Activated CD4-positive, CD25-positive, alpha-beta regulatory T cell (primary cell): ENCODE measurements at places on chromosomes 4 and X.

DNA sequence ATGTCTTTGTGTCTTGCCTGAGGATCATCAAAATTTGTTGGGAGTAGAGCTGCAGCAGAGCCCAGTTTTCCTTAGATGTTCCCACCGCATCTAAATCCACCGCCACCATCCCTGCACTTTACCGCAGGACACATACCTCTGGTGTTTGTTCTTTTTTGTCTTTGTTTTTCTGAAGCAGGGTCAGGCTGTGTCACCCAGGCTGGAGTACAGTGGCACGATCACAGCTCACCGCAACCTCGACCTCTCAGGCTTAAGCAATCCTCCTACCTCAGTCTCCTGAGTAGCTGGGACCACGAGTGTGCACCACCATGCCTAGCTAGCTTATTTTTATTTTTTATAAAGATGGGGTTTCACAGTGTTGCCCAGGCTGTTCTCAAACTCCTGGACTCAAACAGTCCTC is 4.6 kb downstream of the ENOPH1 start:
- DNase-seq, result no peak

GRCh38 chr4:24850674-24851073 is 55.3 kb downstream of the SOD3 start:
- no peak for DNase-seq

- no peak for DNase-seq
Measured at GRCh38 chr4:123589301-123589700, 192.7 kb downstream of the SPRY1 start.

DNA sequence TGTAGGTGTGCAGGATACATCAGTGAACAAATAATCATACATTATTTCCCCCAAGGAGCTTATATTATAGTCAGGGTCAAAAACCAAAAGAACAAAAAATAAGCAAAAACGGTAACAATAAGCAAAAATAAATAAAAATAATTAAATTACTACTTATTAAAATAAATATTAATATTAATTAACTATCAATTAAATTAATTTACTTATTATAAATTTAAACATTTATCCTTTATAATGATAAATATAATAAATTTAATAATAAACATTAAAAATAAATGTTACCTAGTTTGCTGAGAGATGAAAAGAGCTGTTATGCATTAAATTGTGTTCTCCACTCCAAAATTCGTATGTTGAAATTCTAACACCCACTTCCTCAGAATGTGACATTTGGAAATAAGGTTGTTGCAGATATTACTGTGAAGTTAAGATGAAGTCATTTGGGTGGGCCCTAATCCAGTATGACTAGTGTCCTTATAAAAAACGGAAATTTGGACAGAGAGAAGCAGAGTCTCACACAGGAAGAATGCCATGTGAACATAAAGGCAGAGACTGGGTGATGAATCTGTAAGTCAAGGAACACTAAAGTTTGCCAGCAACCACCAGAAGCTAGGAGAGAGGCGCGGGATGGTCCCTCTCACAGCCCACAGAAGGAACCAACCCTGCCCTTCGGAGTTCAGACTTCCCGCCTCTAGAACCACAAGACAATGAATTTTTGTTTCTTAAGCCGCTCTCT is 67.2 kb upstream of the IBSP start:
- no peak for DNase-seq

- DNase-seq, result no peak
Measured at GRCh38 chrX:53594354-53594753, 92.2 kb downstream of the HUWE1 start.

- no peak for DNase-seq
Measured at GRCh38 chrX:10534611-10535010, 85.8 kb downstream of the MID1 start.

- no peak for DNase-seq
Measured at GRCh38 chr4:3783693-3784306, 17.6 kb downstream of the ADRA2C start.

DNA sequence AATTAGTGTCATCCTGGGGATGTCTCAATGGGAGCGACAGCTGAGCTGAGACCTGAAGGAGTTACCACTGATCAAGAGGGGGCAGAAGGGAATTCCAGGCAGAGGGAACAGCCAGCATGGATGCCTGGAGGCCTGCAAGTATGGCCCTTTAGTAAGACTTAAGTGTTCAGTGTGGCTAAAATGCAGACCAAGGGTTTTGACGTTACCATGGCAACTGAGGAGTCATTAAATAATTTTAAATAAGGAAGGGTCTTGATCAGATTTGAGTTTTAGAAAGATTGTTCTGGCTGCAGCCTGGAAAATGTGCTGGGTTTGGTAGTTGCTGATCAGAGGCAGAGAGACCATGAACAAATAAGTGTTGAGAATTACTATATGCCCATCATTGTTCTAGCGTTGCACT is 285.5 kb downstream of the USP46 start:
- DNase-seq, result no peak

- no peak for DNase-seq
Measured at GRCh38 chrX:67601771-67602170, 58.0 kb downstream of the AR start.
